ENCODE measurements at places on chromosomes 5 and 9. TPM values are rescaled to one million over a fixed set of nuclear protein-coding genes. Genes with fewer than 3 reads are reported as not detected.

The SYK gene
- 25.6 TPM for total RNA-seq

The ADRB2 gene
- total RNA-seq, result 6.7 TPM

The EMB gene
- total RNA-seq, result 17.6 TPM

The DENND4C gene
- 78.2 TPM for total RNA-seq

The SNCB gene
- not detected for total RNA-seq

The STC2 gene
- total RNA-seq, result 3.6 TPM
